Type B pancreatic cell (in vitro differentiated cells): ENCODE measurements at places on chromosomes 3 and 15. TPM values are rescaled to one million over a fixed set of nuclear protein-coding genes. Genes with fewer than 3 reads are reported as not detected.

DNA sequence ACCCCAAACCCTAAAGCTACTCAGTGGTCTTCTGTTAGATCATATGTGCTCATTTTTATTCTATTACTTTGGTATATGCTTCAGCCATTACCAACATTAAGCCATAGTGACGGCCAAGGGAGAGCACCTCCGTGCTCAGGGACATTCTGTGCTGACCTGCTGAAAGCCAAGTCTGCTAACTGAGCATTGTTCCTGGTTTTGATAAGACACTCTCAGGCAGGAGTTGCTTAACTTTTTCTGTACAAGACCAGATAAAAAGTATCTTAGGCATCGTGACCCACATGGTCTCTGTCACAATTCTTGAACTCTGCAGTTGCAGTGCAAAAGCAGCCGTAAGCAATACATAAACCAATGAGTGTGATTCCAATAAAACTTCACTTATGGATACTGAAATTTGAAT lies 100.6 kb downstream of the KLHL25 start:
- H3K4me1 ChIP-seq: peaks cover 14% of the 10 kb centered on the region
- peaks cover 15% of the 10 kb centered on the region for H3K36me3 ChIP-seq
- no peak for DNase-seq
- H3K4me3 ChIP-seq: no peak overlapping the region

DNA sequence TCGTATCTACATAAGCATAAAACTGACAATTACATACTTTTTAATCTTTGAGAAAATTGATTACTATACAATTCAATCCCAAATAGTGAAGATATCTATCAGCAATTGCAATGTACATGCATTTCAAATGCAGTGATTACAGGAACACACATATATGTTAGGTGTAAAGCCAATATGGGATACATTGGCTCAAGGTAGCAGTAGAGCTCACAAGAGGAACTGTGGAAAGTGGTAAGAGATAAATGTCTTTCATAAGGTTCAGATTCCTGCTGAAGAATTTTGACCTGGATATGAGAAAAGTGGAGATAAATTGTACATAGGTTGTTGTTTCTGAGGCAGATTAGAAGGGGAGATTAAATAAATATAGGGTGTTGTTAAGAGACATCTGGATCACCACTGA lies 1280.5 kb downstream of the OTOL1 start:
- H3K27ac ChIP-seq: no peak overlapping the region
- H3K27me3 ChIP-seq: no peaks in the 10 kb centered on the region
- no peak for DNase-seq
- H3K4me1 ChIP-seq: peaks cover 6% of the 10 kb centered on the region
- H3K4me3 ChIP-seq: no peak overlapping the region

- DNase-seq: no peak
- H3K27me3 ChIP-seq: peaks cover 18% of the 10 kb centered on the region
- H3K4me3 ChIP-seq: no peak overlapping the region
- H3K27ac ChIP-seq: no peak overlapping the region
- H3K36me3 ChIP-seq: no peaks in the 10 kb centered on the region
These were observed 32.5 kb upstream of the CORO2B start for GRCh38 chr15:68546318-68546717.

DNA sequence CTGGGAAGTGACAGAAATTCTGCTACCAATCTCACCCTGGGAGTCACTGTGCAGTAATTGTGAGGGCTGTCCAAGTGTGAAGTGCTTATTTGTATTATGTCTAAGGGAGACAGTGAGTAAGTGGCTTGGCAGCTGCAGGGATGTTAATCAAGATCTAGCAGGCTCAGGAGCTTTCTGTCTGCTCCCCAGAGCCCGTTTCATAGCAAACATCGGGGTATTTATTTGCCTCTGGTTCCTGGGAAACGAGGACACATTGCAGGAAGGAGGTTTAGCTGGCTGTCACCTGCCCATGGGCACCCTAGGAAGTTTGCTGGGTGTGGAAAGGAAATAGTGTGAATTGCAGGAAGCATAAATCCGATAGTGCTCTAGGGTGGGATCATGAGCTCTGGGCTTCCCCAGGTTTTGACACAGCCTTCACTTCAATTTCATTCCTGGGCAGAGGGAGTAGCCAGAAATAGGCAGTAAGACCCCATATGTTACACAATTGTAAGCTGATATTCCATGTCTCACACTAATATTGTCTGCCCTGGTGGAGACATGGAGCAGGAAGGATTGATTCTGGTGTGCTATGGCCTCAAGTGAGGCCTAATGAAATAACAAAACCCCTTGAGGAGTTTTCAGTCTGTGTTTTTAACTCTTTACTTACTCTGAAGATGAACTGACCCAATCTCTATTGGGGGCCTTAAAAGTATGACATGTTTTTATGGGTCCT lies 74.1 kb upstream of the MITF start:
- H3K27ac ChIP-seq: no peak overlapping the region
- H3K36me3 ChIP-seq: no peaks in the 10 kb centered on the region
- H3K4me1 ChIP-seq: peaks cover 11% of the 10 kb centered on the region
- DNase-seq: no peak

DNA sequence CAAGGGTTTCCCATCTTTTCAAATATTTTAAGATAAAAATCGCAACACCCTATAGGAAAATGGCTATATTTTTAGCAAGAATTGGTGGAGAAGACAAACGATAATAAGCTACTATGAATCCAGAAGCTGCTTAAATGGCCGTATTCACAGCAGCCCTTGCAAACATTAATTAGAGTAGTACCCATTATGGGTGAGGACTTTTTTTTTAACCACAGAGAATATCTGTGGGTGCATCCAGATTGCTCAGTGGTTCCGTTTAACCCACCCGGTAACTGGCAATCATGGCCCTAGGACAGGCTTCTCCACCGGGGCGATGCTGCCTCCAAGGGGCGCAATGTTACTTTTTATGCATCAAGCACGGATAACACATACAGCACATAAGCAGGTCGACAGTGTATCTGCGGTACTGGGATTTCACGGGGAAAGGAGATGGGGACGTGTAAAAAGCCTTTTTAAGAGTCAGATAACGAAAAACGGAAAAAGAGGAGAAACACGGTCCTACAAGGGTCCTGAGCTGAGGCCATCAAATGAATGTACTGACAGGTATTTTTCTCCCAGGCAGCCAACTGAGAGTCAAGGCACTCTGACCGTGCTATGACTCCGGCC lies 968 bp upstream of the TMEM266 start:
- peak overlapping the region; percentile 65 for H3K27ac ChIP-seq
- H3K4me1 ChIP-seq: peaks cover 4% of the 10 kb centered on the region
- peaks cover 42% of the 10 kb centered on the region for H3K27me3 ChIP-seq
- no peaks in the 10 kb centered on the region for H3K36me3 ChIP-seq
- H3K4me3 ChIP-seq: peak overlapping the region; percentile 89

GRCh38 chr3:99286266-99286845 lies 352.0 kb upstream of the COL8A1 start:
- H3K27me3 ChIP-seq: no peaks in the 10 kb centered on the region
- peaks cover 3% of the 10 kb centered on the region for H3K36me3 ChIP-seq
- DNase-seq: no peak
- H3K27ac ChIP-seq: no peak overlapping the region
- H3K4me3 ChIP-seq: no peak overlapping the region
- no peaks in the 10 kb centered on the region for H3K4me1 ChIP-seq

DNA sequence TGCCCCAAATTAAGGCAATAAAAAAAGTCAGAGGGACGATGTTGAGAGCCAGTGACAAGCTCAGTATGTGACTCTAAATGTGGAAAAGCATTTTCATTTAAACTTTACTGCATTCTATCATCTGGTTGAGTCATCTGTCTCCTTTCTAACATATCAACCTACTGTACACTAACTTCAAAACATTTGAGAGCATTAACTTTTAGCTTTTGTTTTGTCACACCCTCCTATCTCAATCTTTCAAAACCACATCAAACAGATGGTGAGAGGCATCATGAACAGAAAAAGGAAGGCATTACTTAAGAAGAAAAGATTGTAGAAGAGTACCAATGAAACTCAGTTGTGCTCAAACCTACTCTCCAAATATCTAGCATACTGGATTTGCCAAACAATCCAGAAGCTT lies 4.8 kb downstream of the LRRC58 start:
- DNase-seq: no peak
- H3K4me1 ChIP-seq: peaks cover 27% of the 10 kb centered on the region
- peaks cover 36% of the 10 kb centered on the region for H3K36me3 ChIP-seq
- H3K27ac ChIP-seq: peak overlapping the region; percentile 2
- H3K4me3 ChIP-seq: peak overlapping the region; percentile 38
- no peaks in the 10 kb centered on the region for H3K27me3 ChIP-seq

DNA sequence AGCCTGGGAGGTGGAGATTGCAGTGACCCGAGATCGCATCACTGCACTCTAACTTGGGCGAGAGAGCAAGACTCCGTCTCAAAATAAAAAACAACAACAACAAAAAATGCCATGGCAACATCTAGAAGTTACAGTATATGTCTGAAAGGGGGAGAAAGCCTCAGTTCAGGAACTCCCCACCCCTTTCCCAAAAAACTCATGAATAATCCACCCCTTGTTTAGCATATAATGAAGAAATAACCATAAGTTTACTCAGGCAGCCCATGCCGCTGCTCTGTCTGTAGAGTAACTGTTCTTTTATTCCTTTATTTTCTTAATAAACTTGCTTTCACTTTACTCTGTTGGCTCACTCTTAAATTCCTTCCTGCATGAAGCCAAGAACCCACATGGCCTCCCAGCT lies 145.2 kb downstream of the DOCK3 start:
- H3K36me3 ChIP-seq: no peaks in the 10 kb centered on the region
- no peak overlapping the region for H3K4me3 ChIP-seq
- H3K27ac ChIP-seq: no peak overlapping the region
- H3K27me3 ChIP-seq: no peaks in the 10 kb centered on the region

DNA sequence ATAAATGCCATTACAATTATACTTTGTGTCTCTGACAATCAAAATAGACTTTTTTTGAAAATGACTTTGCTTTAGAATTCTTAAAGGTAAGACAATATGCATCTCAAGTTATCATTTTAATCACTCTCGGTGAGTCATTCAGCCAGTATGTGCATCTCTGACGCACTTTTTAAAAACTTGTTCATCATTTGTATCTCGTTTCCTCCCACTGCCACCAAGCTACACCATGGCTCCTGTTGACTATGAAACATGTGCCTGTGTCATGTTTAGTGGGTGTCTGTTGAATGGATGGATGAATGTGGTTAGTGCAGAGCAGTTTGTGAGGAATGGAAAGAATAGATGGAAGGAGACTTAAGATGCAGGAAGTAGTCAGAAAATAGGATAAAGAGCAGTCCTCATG lies 68.6 kb downstream of the ARPP21 start:
- no peak overlapping the region for H3K4me3 ChIP-seq
- peaks cover 4% of the 10 kb centered on the region for H3K36me3 ChIP-seq
- H3K27me3 ChIP-seq: peaks cover 11% of the 10 kb centered on the region
- DNase-seq: no peak
- no peak overlapping the region for H3K27ac ChIP-seq
- H3K4me1 ChIP-seq: no peaks in the 10 kb centered on the region

DNA sequence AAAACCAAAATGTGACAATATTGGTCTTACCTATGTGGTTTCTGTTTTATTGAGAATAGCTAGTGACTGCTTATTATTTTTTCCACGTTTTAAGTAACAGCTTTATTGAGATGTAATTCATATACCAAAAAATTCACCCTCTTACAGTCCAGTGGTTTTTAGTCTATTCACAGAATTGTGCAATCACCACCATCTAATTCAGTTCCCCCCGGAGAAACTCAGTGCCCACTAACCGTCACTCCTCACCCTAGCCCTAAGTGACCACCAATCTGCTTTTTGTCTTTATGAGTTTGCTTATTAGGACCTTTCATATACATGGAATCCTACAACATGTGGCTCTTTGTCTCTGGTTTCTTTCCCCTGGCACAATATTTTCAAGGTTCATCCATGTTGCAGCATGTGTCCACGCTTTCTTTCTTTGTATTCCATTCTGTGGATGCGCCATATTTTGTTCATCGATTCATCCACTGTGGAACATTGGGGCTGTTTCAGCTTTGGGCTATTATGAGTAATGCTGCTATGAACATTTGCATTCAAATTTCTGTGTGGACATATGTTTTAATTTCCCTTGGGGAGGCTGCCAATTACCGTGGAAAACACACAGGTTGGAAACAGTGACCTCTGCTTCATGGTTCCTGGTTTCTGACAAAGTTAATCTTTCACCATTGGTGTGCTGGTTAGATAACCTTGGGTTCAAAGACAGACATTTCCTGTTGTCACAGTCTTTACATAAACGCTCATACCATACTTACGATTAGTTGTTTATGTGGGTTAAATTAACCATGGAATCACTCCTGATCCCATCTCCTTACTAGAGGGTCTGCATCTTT lies 3.2 kb upstream of the BCL2L10 start:
- peaks cover 4% of the 10 kb centered on the region for H3K27me3 ChIP-seq
- H3K36me3 ChIP-seq: no peaks in the 10 kb centered on the region
- H3K27ac ChIP-seq: peak overlapping the region; percentile 19
- H3K4me1 ChIP-seq: peaks cover 17% of the 10 kb centered on the region
- H3K4me3 ChIP-seq: no peak overlapping the region
- DNase-seq: no peak

- peak overlapping the region; percentile 86 for H3K4me3 ChIP-seq
- no peak overlapping the region for H3K27ac ChIP-seq
- peaks cover 42% of the 10 kb centered on the region for H3K4me1 ChIP-seq
- DNase-seq: no peak
- peaks cover 29% of the 10 kb centered on the region for H3K27me3 ChIP-seq
These were observed 2.5 kb downstream of the CLDN11 start for GRCh38 chr3:170421111-170421641.

DNA sequence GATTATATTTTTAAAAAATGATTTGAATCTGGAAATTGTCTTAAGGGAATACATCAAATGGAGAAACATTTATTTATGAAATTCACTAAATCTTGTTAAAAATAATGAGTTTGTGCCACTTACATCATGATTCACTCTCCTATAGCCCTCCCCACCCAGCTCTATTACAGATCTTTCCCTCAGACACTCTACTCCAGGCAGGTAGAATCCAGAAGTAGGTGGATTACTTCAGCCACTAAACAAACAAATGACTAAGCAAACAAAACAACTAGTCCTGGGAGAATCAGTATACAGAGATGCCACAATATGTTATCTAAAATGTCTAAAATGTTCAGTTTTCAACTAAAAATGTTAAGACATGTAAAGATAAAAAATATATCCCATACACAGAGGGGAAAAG lies 608.1 kb upstream of the UBE2E2 start:
- DNase-seq: no peak
- no peaks in the 10 kb centered on the region for H3K36me3 ChIP-seq
- no peak overlapping the region for H3K27ac ChIP-seq
- no peaks in the 10 kb centered on the region for H3K27me3 ChIP-seq
- no peak overlapping the region for H3K4me3 ChIP-seq
- peaks cover 5% of the 10 kb centered on the region for H3K4me1 ChIP-seq

CIB2 gene
- 15.7 and 20.1 TPM in 2 replicates for total RNA-seq

FETUB gene
- not detected in 2 replicates for total RNA-seq

EFHB gene
- 0.71 and 1.8 TPM in 2 replicates for total RNA-seq

SLC9C1 gene
- 0.48 and 0.99 TPM in 2 replicates for total RNA-seq

AMT gene
- 12.5 and 21.6 TPM in 2 replicates for total RNA-seq
